ENCODE measurements at places on chromosomes 3 and 15.

- DNase-seq: no peak
These were observed 24.8 kb downstream of the GABRR3 start for GRCh38 chr3:98010194-98010882.

- DNase-seq: no peak
These were observed 6.4 kb upstream of the ANKRD63 start for GRCh38 chr15:40289140-40289775.

DNA sequence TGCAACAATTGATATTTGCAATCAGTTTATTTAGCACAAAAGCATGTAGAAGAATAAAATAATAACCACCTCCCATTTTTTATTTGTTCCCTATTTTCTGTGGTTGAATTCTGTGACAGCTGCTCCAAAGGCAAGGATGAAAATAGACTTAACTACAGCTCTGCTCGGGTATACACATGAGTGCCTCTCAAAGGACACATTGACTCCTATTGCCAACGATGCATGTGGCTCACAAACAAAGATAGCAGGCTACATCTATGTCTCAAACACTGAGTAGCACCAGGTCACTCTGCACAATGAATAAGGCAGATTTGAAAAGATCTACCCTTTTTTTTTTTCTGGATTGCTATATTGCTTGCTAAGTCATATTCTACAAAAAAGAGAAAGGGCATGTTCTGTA, 612.9 kb downstream of the ROBO1 start:
- no peak for DNase-seq

DNA sequence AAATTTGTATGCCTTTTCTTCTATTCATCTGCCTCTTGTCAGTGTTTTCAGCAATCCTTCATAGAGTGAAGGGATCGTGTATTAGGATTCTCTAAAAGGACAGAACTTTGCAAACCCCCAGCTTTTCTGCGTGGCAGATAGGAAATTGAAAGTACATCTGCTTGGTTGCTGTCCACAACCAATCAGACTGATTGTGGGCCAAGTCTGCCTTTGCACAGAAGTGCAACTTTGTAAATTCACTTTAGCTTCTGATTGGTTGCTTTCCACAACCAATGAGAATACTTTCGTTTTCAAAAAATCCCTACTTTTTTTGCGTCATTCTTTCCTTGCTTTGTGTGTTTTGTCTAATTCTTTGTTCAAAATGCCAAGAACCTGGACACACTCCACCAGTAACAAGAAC, 847.4 kb downstream of the FHIT start:
- no peak for DNase-seq

DNA sequence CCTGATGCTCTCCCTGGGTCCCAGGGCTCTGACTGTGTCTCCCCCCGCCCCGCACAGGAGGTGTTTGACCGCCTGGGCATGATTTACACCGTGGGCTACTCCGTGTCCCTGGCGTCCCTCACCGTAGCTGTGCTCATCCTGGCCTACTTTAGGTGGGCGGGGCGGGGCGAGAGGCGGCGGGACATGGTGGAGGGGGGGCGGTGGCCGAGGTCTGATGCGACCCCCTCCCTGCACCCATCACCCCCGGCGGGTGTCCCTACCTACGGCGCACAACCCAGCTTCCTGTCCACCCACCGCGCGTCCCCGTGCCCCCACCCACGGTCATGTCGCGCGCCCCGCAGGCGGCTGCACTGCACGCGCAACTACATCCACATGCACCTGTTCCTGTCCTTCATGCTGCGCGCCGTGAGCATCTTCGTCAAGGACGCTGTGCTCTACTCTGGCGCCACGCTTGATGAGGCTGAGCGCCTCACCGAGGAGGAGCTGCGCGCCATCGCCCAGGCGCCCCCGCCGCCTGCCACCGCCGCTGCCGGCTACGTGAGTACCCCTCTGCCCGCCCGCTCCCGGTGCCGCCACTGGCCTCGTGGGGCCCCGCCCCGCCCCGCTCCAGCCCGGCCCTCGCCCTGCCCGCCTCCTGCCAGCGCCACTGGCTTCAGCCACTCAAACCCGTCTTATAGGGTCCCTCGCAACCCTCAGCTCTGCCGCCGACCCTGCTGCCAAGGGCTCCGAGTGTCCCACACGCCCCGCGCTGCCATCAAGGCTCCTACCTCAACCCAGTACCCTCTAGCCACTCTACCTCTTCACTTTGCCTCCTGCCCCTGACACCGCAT, 21.0 kb downstream of the PTH1R start:
- no peak for DNase-seq

GRCh38 chr3:114327665-114328064, 33.8 kb downstream of the TIGIT start:
- no peak for DNase-seq

GRCh38 chr15:44328135-44328534, 39.6 kb downstream of the GOLM2 start:
- no peak for DNase-seq

- no peak for DNase-seq
These were observed 415.3 kb downstream of the TIGIT start for GRCh38 chr3:114709102-114709501.

DNA sequence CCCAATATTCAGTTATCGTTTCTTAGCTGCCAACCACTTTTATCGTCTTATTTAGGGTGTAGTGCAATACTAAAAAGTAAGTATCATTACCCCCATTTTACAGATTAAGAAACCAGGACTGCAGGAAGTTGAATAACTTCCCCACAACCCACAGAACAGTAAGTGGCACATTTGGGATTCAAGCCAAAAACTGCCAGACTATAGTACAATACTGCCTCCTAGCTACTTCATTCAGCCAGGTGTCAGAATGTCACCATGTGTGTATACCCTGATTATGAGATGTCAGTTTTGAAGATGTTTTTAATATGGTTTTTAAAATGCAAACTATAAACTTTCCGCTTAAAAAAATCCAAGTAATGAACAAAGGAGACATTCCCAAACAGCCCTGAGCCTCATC, 74.2 kb upstream of the PROK2 start:
- no peak for DNase-seq

- DNase-seq: no peak
These were observed 12.5 kb downstream of the ST3GAL6 start for GRCh38 chr3:98775459-98776139.

DNA sequence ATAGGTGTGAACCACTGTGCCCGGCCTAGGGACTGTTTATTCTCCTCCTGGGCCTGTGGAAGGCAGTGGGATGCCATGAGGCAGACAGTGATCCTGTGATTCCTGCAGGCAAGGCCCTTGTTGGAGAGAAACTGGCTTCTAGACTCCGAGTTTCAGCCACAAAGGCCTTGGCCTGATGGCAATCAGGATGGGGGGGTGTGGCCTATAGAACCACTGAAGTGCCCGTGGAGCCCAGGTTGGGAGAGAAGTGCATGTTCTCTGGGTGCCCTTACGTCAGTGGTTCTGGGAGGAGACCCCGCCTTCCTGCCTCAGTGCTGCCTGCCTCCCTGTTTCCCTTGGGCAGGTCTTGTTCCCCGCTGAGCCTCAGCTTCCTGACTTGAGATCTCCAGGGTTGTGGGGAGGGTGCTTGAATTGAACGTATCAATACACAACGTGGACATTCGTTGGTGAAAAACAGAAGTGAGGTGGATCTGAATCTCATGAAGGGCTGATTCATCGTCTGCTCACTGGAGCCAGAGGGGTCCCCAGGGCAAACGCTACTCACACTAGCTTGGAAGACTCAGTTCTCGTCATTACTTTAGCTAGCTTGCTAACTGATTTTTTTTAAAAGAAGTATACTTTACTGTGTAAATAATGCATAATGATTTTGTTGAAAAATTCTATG, 31.8 kb downstream of the IRAK2 start:
- DNase-seq: no peak

DNA sequence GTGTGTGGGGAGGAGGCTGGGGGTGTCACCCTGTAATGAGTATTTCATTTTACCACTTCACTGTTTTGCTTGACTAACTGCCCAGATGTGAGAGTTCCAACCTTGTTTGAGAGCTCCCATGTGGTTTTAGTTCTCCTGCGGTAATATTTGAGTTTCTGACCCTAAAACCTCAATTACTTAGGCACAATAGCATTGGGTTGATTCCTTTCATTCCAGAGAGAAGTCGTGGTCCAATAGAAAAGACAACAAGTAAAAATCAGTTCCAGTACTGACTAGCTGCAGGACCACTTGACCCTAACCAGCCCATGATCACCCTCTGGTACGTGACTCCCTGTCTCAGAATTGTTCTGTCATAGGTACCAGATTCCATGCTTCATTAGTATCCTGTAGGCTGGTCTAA, 630.4 kb downstream of the CADM2 start:
- DNase-seq: no peak

GRCh38 chr15:74252291-74252690, 16.2 kb downstream of the CCDC33 start:
- no peak for DNase-seq

DNA sequence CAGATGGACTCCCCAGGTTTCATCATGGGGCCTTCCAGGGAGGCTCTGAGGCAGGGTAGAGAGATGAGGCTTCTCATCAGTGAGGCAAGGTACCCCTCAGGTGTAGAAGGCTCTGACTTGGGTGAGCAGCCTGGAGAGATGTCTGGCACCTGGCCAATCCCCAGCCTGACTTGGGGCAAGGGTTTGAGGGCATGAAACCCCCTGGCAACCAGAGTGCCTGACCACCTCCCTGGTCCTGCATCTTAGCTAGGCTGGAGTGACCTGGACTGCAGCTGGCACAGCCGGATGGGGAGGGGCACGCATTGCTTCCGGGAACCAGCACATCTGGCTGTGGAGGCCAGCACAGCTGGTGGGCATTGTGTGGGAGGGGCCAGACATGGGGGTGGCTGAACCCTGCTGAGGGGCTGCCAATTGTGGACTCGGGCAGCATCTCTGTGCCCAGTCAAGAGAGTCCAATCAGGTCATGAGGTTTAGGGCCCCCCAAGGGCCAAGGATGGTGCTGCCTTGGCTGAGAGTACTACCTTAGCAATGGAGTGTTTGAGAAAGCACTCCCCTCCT, 1.9 kb downstream of the ZBTB47 start:
- no peak for DNase-seq
